ENCODE measurements at places on chromosomes 16 and 17.

DNA sequence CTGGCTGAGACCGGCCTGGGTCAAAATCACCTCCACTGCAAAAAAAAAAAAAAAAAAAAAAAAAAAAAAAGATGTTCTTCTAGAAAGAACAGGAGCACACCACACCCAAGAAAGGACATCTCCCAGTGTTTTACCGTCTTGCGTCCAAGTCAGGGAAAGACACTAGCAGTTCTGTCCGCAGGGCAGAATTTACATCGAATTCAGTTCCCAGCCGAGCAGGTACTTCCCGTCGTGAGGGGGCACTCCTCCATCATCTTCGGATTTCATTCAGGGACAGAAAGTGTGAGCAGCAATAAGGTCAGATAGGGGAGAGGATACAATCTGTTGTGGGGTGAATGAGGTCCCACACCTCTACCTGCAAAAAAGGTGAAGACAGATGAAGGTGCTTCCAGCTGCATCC, 574.7 kb downstream of the KCNJ18 start:
- no peak for DNase-seq

DNA sequence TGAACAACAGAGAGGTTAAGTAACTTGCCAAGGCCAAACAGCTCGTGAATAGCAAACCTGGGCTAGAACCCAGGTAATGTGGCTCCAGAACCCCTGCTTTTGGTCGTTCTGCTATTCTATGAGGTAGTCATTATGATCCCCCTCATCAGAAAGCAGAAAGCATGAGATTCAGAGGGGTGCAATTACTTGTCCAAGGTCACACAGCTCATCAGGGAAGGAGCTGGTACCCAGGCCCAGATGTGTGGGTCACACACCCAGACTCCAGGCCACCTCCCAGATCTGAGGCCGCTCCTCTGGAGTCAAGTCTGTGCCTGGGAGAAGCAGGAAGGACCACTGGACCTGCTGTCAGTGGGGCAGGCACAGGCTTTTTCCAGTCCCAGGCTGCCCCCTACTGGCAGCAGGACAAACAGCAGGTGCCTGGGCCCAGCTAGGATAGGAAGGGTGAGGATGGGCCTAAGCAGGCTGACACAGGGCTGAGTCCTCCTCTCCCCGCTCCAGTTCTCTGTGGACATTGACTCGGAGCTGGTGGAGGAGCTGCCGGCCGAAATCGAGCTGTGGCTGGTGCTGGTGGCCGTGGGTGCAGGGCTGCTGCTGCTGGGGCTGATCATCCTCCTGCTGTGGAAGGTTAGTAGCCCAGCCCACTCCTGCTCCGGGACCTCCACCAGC, 7.8 kb upstream of the PDK2 start:
- DNase-seq, result no peak

DNA sequence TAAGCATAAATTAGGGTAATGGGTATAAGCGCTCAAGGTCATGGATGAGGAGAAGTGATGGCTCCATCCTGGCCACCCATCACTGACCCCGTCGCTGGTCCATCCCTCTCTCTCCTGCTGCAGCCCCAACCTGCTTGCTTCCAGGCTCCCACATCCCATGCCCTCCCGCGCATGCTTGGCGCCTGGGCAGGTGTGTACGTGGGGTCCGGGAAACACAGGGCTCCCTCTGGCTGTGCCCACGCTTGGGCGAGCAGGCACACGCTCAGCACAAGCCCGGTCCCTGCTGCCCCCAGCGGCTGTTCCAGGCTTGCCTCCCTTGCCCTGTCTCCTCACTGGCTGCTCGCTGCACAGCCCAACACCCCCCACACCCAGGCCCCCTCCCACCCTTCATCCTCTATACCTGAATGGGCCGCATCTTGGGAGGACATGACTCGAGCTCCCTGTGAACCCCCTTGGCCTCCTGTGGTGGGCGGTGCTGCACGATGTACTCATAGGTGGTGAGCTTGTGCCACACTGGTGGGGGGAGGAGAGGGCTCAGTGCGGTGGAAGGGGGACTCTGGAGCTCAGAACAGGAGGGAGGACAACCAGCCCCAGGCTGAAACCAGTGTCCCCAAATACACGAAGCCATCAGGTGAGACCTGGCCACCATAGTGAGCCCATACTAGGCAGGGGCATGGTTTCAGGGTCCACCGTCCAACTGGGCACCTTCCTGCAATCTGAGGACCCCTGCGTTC, 4.7 kb upstream of the TPPP3 start:
- DNase-seq, result no peak

DNA sequence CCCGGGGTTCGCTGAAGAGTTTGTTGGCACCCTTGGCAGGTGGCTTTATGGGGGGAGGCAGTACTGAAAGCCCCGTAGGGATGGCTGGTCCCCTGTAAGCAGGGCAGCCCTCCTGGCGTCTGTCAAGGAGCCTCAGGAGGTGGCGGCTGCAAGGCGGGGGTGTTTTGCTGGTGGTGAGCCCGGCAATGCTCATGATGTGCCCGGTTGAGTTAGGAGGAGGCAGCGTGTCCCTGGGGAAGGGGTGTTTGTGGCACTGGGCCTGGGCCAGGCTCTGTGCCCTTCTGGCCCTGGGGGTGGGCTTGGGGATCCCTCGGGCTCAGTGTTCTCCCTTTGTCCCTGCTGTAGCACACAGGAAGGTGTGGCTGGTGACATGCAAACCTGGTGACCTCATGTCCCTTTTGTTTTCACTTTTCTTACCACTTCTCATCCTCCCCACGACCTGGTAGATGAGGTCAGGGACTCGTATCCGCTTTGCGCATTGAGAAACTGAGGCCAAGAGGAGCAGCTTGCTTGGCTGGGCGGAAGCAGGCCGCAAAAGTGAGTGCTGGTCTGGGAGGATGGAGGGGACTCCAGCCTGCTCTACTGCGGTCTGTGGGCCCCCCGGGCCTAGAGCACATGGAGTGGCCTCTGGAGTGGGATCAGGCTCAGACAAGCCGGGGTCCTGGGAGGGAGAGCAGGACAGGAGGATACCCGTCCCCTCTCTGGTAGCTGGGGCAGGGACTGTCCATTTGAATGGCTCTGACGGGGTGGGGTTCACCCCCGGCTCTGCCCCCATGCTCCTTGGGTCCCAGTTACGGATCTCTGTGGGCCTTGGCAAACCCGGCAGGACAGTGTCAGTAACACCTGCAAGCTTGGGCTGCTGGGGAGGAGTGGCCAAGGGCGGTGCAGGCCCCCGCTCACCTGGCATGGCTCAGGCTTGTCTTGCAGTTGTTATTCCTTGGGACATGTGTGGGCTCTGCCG, 2.2 kb downstream of the SNN start:
- no peak for DNase-seq

Measured in cerebellar nuclear complex (tissue), 1 donor.